ENCODE measurements at places on chromosomes 4 and X.
A peak's percentile ranks its signal among the peaks of the same experiment; 100 is the strongest.

GRCh38 chrX:24229976-24230375, 80.4 kb downstream of the ZFX start:
- no peak for DNase-seq

GRCh38 chr4:113979905-113980615, 613 bp upstream of the ARSJ start:
- DNase-seq: peak; percentile 68

- no peak for DNase-seq
Measured at GRCh38 chrX:148928811-148929210, 428.4 kb downstream of the AFF2 start.

DNA sequence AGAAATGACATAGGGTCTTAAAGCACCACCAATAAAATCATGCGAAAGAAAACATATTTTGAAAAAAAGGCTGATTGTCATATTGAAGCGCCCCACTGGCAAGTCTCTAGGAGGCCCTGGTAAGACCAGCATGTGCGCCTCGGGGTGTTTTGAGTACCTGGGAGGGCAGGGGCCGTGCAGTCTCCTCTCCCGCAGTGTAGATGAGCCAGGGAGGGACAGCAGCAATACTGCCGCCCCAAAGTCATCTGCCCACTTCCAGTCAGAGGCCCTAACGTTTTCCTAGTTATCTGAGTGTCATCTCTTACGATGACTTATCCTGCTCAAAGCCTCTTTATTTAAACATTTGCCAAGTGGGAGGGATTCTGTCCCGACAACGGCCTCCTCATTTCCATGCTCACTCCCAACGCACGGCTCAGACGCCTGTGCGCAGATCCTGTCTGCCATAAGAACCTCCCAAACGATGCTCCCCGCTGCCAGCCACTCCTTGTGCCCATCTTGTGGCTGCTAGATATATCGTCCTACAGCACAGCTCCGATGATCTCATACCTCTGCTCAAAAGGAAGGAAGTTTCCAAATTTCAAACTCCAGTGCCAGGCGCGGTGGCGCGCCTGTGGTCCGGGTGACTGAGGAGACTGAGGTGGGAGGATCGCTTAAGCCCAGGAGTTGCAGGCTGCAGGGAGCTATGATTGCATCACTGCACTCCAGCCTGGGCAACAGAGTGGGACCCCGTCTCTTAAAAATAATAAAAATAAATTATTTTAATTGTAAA, 17.2 kb upstream of the SCRG1 start:
- no peak for DNase-seq

Data from adipocyte (in vitro differentiated cells).